ENCODE measurements at places on chromosomes 5 and 9.

- H3K27me3 ChIP-seq, result no peaks in the 10 kb centered on the region
- H3K27ac ChIP-seq, result no peak overlapping the region
- peaks cover 42% of the 10 kb centered on the region for H3K36me3 ChIP-seq
- no peak for DNase-seq
Measured at GRCh38 chr5:157793301-157793700, 49.8 kb downstream of the LSM11 start.

DNA sequence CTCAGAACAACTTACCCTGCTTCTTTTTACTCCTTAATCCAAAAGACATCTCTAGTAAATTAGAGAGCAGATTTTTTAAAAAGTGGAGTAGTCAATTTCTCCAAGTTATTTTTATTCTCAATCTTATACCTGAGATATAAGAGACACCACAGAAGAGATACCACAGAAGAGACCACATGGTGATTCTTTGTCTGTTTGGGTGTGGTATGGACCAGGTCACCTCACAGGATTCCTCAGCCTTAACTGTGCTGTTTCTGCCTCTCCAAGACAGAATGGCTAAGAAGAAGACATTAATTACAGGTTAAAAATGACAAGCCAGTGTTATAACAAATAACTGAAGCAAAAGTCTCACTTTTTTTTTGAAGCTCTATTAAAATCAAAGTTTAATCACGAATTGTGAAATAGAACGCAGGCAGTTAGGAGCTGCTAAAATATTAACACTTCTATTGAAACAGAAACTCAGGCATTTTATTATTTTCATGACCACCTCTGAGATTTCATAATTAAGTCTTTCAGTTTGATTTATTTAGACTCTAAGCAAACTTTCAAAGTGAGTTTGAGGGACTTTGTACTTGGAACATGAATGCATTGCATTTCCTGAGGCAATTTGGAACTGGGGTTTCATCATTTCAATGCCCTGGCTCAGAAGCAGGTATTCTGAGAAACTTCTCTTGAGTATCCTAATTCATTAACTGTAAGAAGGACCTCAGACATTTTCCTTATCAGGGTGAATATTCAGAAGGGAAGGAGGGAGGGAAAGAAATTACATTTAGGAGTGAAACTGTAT lies 280.7 kb downstream of the KCTD16 start:
- H3K36me3 ChIP-seq, result peaks cover 4% of the 10 kb centered on the region
- H3K27me3 ChIP-seq, result no peaks in the 10 kb centered on the region
- peaks cover 49% of the 10 kb centered on the region for H3K4me1 ChIP-seq
- no peak overlapping the region for H3K4me3 ChIP-seq

DNA sequence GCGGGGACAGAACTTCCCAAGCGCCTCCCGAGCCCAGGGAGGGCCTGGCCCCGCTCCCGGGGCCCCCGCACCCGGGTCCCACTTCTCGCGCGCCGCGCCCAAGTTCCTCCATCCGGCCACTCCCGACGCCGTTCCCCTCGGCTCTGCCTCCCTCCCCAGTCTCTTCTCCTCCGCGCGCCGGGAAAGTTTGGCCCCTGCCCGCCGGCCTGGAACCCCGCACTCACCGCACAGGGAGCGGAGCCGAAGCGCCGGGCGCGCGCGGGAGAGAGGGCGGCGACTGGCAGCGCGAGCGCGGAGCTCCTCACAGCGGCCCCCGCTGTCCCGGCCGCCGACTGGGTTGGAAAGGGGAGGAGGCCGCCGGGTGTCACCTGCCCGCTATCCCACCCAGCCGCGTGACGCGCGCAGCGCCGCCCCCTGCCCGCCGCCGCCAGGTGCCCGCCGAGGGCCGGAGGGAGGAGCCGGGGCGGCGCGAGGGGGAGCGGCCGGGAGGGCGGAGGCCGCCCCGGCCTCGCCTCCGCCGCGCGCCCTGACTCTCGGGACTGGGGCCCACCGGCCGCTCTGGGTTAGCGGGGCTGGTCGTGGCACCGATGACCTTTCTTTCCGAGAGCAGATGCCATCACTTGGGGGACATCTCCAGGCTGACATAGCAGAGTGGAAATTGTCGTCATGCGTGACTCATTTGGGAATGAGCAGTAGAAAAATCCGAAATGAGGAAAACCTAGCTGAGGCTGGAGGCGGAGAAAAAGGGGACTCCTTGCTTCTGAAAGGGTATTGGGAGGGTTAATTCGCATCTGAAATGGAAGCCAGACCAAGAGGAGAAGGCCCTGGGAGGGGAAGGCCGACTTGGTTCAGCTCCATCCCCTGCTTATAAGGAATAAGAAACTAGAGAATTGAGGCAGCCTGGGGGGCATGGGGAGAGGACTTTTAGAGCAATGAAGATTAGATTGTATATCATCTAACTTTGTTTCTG lies at the start of gene ELOVL7:
Gene ELOVL7, minus strand, starts transcription at position 334 of the 970 bp plus-strand sequence. CDS start 56,872 bp downstream, outside the sequence.
- H3K27ac ChIP-seq, result no peak within 1 kb of the TSS
- H3K36me3 ChIP-seq, result no peaks in the 10 kb centered on the region
- DNase-seq, result no peak
- peaks cover 32% of the 10 kb centered on the region for H3K27me3 ChIP-seq
- H3K4me3 ChIP-seq, result peak within 1 kb of the TSS; percentile 86

GRCh38 chr5:14189680-14190079 lies 46.5 kb downstream of the TRIO start:
- DNase-seq, result no peak
- H3K4me3 ChIP-seq, result peak overlapping the region; percentile 74
- H3K27ac ChIP-seq, result peak overlapping the region; percentile 91
- peaks cover 4% of the 10 kb centered on the region for H3K27me3 ChIP-seq
- H3K36me3 ChIP-seq, result peaks cover 35% of the 10 kb centered on the region
- peaks cover 99% of the 10 kb centered on the region for H3K4me1 ChIP-seq

- H3K4me3 ChIP-seq, result no peak overlapping the region
- H3K27ac ChIP-seq, result no peak overlapping the region
- H3K4me1 ChIP-seq, result no peaks in the 10 kb centered on the region
- H3K27me3 ChIP-seq, result no peaks in the 10 kb centered on the region
- no peak for DNase-seq
- peaks cover 4% of the 10 kb centered on the region for H3K36me3 ChIP-seq
Measured at GRCh38 chr9:28034242-28034641, 461.0 kb upstream of the C9orf72 start.

GRCh38 chr9:130333041-130333711 lies 67.6 kb downstream of the HMCN2 start:
- H3K4me1 ChIP-seq, result peaks cover 13% of the 10 kb centered on the region
- peaks cover 28% of the 10 kb centered on the region for H3K27me3 ChIP-seq
- DNase-seq, result no peak
- H3K4me3 ChIP-seq, result no peak overlapping the region

- no peaks in the 10 kb centered on the region for H3K4me1 ChIP-seq
- H3K27ac ChIP-seq, result no peak overlapping the region
- no peak for DNase-seq
- H3K4me3 ChIP-seq, result no peak overlapping the region
Measured at GRCh38 chr9:7287986-7288385, 511.6 kb downstream of the DMAC1 start.

- no peaks in the 10 kb centered on the region for H3K4me1 ChIP-seq
- H3K27me3 ChIP-seq, result no peaks in the 10 kb centered on the region
- no peak overlapping the region for H3K4me3 ChIP-seq
- no peak for DNase-seq
Measured at GRCh38 chr9:93427655-93428379, 23.7 kb upstream of the FAM120A start.

- H3K27ac ChIP-seq, result no peak overlapping the region
- DNase-seq, result no peak
- peaks cover 25% of the 10 kb centered on the region for H3K36me3 ChIP-seq
- peaks cover 12% of the 10 kb centered on the region for H3K27me3 ChIP-seq
- 0 out of 2 replicates have a peak overlapping the region, but pooled peaks have one; percentile 67 for H3K4me3 ChIP-seq
- peaks cover 38% of the 10 kb centered on the region for H3K4me1 ChIP-seq
Measured at GRCh38 chr9:21336457-21336856, 1.3 kb upstream of the KLHL9 start.
